ENCODE measurements at places on chromosomes 11 and 22.

GRCh38 chr11:103315248-103315647, 206.0 kb downstream of the DYNC2H1 start:
- no peak for DNase-seq

- DNase-seq, result no peak
These were observed 10.0 kb downstream of the RHOG start for GRCh38 chr11:3830730-3831129.

- DNase-seq, result no peak
These were observed 77.6 kb upstream of the SESN3 start for GRCh38 chr11:95308512-95309035.

- DNase-seq, result no peak
These were observed 127.4 kb downstream of the SPON1 start for GRCh38 chr11:14089690-14090462.

DNA sequence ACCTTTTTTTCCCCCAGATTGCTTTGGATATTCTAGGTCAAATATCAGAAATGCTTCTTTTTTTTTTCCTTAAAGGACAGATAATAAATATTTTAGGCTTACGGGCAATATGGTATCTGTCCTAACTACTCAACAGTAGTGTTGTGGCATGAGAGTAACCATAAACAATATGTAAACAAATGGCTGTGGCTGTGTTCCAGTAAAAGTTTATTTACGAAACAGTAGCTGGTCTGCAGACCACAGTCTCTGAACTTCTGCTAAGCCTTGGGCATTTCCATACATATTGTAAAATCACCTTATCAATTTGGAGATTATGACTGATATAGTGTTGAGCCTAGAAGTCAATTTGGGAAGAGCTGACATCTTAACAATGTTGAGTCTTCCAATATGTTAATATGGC, 139.0 kb upstream of the PITPNB start:
- no peak for DNase-seq

- no peak for DNase-seq
These were observed 459 bp downstream of the SF3B2 start for GRCh38 chr11:66052664-66052982.

DNA sequence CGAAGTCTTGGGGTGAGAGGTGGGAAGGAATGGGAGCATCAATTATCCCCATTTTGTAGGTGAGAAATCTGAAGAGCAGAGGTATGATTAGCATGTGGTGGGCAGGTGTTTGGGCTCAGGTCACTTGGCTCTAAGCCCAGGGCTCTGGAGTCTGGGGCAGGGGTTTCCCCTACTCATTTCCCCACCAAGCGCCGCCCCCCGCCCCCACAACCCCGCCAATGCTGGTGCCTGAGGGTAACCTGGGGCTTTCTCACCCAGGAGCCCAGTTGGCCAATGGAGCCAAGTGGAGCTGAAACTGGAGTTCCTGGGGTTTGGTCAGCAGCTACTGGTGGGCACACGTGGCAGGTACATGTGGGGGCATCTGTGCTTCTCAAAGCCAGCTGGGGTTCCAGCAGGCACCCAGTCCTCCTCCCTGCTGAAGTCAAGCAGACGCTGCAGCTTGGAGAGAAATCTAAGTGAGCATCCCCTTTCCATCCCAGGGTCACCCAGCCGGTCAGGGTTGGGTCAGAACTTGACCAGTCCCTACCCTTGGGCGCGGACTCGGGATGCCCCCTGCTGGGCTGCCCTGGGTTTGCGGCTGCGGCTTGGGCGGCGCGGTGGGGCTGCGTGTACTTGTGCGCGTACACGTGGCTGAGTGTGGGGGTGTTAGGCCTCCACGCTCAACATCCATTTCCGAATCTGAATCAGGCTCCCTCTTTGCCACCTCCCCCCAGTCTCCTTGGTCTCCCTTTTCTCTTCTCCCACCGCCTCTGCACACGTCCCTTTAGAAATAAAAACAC, 1.7 kb upstream of the CHRM1 start:
- no peak for DNase-seq

GRCh38 chr11:130313383-130314183, 1.1 kb downstream of the ZBTB44 start:
- DNase-seq, result no peak

DNA sequence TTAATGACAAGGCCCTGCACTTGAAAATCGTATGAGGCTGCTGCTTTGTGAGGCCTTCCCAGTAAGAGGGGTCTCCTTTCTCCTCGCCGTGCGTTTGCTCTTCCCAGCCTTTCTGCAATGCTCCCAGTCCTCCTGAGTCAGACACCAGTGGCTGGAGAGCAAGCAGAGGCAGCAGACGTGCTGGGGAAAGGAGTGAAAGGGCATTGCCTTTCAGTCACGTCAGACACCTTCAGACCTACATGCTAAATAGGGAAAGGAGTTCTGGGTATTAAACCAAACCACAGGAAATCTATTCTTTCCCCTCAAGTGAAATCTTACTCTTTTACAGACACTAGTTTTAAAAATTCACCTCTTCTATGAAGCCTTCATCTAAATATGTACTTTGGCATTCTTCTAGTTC, 274.8 kb downstream of the NTM start:
- DNase-seq, result no peak

- no peak for DNase-seq
These were observed 16.5 kb upstream of the PLEKHB1 start for GRCh38 chr11:73629907-73630306.

DNA sequence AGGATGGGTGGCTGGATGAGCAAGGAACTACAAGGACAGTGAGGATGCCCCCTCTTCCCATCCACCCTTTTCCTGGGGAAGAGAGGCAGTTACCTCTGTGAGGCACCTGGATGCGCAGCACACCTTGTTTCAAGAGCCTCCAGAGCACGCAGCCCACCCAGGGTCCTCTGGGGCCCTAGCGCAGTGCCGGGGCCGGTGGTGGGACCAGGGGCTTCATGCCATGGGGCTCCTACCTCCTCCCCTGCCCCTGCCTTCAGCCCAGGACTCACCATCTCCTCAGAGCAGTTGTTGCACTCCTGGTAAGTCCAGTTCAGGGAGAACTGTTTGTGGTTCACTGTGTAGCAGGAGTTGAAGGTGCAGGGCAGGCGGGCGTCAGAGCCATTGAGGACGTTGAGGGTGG, 8.1 kb downstream of the SCN2B start:
- DNase-seq, result no peak

- no peak for DNase-seq
These were observed 216.8 kb downstream of the SWAP70 start for GRCh38 chr11:9880657-9881056.

DNA sequence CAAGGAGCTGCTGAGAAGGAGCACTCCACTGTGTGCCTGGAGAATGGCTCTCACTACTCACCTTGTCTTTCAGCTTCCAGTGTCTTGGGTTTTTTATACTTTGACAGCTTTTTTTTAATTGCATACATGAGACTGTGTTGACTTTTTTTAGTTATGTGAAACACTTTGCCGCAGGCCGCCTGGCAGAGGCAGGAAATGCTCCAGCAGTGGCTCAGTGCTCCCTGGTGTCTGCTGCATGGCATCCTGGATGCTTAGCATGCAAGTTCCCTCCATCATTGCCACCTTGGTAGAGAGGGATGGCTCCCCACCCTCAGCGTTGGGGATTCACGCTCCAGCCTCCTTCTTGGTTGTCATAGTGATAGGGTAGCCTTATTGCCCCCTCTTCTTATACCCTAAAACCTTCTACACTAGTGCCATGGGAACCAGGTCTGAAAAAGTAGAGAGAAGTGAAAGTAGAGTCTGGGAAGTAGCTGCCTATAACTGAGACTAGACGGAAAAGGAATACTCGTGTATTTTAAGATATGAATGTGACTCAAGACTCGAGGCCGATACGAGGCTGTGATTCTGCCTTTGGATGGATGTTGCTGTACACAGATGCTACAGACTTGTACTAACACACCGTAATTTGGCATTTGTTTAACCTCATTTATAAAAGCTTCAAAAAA, 72.6 kb downstream of the NCAPD3 start:
- no peak for DNase-seq

GRCh38 chr22:39900306-39901227, at the start of gene GRAP2:
Gene GRAP2, plus strand, starts transcription at chr22:39901084. Its CDS starts 46,023 bp downstream, at chr22:39947107.
- DNase-seq, result no peak

GRCh38 chr22:42338479-42338878, 68.0 kb upstream of the TCF20 start:
- no peak for DNase-seq

GRCh38 chr22:50301581-50301991, 5.9 kb downstream of the PLXNB2 start:
- DNase-seq, result no peak

- DNase-seq, result no peak
These were observed 82.0 kb upstream of the ARHGAP32 start for GRCh38 chr11:129273944-129274711.

GRCh38 chr22:27934069-27934468, 15.0 kb upstream of the PITPNB start:
- no peak for DNase-seq

GRCh38 chr11:50070389-50070788, 37.7 kb downstream of the OR4C45 start:
- DNase-seq, result no peak

- DNase-seq, result no peak
These were observed 67.7 kb downstream of the ARHGAP8 start for GRCh38 chr22:44819966-44820631.

- DNase-seq, result no peak
These were observed 60.1 kb downstream of the PRR5L start for GRCh38 chr11:36356201-36356600.

GRCh38 chr22:38750638-38751037, 5.2 kb downstream of the SUN2 start:
- no peak for DNase-seq

GRCh38 chr11:84691830-84692229, 935.3 kb downstream of the DLG2 start:
- no peak for DNase-seq

- no peak for DNase-seq
These were observed 9.5 kb downstream of the SLC16A8 start for GRCh38 chr22:38074181-38075104.

DNA sequence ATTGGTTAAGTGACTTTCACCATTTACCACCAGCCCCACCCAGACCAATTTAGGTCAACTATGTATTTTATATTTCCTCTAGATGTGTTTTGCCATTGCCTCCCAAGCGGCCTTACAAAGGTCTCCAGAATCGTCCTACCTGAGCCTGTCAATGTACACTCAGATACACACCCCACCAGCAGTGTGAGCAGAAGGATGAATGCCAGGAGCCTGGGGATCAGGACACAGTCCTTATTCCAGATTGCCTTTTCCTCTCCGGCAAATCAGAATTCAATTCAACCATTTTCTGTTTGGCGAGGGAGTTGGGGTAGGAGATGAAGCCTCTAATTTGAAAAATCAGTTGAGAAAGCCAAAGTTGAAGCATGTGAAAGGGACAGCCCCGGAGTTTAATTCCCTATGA, 35.4 kb upstream of the CRTAM start:
- DNase-seq, result no peak

DNA sequence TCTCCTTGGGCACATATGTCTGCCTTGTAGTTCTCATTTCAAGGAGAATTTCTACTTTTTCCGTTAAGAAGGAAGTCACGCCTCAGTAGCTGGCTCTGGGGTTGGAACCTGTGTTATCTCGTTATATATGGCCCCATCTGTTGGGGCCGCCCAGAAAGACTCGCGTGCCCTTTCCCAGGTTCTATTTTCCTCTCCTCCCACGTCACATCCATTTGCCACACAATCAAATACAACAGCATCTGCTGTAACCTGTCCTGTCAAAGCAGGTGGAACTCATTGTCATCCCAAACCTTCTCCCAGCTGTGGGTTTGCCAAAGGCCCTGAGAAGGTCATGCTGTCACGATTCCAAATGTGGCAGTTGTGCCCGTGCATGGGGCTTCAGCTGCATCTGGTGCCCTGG, 213.1 kb upstream of the ZBED5 start:
- DNase-seq, result no peak

DNA sequence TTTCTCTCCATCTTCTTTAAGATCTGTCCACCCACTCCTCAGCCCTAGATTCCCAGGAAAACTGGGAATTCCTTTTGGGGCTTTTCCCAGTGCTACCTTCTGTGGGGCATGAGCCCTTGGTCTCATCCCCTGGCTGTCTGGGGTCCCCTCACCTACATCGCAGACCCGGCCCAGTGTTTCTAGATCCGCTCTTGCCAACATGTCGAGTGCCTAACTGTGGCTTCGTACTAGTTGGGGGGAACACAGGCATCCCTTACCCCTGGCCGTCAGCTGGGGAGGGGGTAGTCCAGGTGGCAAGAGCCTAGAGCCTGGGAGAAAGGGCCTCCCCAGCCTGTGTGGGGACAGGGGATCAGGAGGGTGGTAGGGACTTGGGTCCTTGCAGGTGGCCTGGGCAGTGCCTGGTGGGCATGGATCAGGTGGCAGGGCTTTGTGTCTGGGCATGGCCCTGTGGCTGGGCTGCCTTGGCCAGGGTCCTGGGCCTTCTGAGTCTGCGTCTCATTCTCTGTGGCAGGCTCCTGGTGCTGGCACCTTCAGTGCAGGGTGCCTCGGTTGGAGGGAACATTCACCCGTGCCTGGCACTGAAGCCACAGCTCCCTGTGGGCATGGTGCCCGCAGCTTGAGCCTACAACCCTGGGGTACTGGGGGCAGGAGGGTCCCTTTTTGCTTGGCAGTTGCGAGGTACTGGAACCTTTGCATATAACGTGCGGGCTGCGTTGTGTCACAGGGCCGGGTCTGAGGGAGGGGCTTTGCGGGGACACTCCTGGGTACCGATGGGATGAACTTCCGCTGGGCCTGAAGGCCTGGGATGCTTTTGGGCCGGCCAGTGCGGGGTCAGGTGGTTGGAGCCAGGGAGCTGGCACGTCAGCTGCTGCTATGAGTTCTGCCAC, 4.1 kb downstream of the KCNQ1 start:
- DNase-seq, result no peak

DNA sequence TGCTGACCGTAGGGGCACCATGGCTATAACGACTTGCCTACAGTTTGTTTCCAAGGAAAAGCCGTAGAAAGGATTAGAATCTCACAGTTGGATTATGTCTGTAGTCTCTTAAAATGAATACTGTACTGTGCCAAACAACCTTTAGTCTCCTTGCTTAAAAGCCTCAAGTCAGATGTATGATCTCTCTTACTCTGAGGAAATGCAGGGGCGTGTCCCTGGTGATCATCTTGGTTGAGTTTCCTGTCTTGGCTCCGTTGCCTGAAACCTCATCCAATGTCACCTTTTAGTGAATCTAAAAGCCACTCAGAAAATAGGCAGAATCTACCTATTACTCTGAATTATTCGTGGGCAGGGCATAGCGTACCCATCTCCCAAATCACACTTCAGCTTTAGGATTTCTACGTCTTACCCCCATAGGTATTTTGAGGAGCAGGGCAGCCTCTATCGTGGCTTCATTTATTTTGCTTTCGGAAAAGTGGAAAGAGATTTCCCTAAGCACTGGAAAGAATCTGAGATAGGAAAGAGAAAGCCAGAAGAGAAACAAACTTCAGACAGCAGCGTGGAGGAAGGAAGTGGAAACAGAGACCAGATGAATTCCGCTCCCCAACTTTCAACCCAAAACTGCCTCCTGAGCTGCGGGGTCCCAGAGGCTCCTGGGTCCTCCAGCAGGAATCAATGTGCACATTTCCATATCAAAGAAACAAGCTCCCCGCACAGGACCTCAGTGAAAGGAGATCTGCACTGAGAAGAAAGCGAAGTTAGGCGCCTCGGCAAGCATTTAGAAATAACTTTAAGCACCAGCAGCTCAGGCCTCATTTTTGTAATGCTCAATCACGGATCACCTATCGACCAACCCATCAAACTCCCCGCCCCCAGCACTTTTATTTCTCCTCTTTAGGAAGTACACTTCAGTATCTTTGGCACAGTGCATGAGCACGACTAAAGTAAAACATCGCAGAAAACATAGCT, 245.8 kb downstream of the ETS1 start:
- DNase-seq, result no peak

- no peak for DNase-seq
These were observed 43.1 kb downstream of the SCGB1A1 start for GRCh38 chr11:62461740-62462507.

All from NCI-H2107 (cell line).